WERI-Rb-1 (cell line): ENCODE measurements at places on chromosomes 1 and 21.
A peak's percentile ranks its signal among the peaks of the same experiment; 100 is the strongest.

DNA sequence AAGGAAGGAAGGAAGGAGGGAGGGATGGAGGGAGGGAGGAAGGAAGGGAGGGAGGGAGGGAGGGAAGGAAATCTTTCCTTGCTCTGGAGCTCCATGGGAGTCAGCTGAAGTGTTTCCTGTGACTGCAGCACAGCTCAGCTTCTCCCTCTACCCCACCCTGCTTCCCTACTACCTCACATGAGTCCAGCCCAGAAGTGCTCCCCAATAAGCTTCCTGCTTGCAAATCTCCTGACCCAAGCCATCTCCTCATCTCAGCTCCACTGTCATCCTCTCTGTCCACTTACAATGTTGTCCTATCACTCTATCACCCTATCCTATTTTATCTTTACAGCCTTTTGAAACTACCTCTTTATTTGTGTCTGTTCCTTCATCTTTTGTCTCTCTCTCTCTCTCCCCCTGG, 52.9 kb upstream of the SSBP3 start:
- no peak for DNase-seq

- DNase-seq: no peak
These were observed 122.7 kb downstream of the MATN1 start for GRCh38 chr1:30600706-30601105.

DNA sequence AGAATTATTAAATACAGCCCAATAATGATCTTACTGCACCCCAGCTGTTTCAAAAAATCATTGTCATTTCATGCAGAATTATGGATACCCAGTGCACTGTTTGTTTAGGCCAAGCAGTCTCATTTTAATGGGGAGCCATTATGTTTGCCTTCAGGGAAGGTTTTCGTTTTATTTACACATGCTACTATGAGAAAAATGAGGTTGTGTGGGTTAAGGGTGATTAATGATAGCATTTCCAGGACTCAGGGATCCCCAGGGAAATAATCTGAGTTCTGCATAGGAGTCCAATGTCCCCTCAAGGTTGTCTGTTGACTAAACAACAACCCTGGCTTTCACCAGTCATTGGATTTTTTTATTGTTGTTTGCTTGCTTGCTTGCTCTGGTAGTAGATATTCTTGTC, 71.0 kb upstream of the ZP4 start:
- DNase-seq: no peak

DNA sequence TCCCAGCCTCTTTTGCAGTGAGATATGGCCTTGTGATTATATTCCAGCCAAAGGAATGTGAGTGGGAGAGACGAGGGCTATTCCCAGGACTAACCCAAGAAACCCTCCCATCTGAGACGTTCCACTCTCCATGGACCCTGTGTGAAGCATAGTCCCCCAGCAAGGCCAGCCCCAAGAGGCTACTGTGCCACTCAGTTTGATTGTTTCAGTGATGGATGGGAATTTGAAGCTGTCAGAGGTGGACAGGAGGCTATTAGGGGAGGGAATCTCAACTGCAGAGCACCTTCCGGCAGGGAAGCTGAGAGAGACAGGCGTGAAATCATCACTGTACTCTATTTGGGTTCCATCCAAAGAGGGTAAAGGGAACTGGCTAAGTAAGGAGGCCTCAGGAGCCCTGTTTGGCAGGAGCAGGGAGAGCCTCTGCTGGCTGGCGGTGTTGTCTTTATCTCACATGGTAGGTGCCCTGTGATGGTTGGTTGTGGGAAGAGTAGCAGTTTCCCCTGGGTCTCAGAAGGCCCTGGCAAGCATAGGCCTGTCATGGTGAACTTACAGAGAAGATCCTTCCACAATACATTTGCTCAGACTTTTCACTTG, 3.4 kb upstream of the TEX35 start:
- DNase-seq: no peak

- peak; percentile 54 for DNase-seq
These were observed 10.0 kb downstream of the MYBPHL start for GRCh38 chr1:109296782-109297181.

GRCh38 chr1:27464926-27465647, 24.9 kb downstream of the WASF2 start:
- no peak for DNase-seq

GRCh38 chr1:165235777-165236291, 120.7 kb downstream of the LMX1A start:
- peak; percentile 86 for DNase-seq

- DNase-seq: peak; percentile 27
These were observed 32.9 kb upstream of the UTS2 start for GRCh38 chr1:7885513-7886404.

DNA sequence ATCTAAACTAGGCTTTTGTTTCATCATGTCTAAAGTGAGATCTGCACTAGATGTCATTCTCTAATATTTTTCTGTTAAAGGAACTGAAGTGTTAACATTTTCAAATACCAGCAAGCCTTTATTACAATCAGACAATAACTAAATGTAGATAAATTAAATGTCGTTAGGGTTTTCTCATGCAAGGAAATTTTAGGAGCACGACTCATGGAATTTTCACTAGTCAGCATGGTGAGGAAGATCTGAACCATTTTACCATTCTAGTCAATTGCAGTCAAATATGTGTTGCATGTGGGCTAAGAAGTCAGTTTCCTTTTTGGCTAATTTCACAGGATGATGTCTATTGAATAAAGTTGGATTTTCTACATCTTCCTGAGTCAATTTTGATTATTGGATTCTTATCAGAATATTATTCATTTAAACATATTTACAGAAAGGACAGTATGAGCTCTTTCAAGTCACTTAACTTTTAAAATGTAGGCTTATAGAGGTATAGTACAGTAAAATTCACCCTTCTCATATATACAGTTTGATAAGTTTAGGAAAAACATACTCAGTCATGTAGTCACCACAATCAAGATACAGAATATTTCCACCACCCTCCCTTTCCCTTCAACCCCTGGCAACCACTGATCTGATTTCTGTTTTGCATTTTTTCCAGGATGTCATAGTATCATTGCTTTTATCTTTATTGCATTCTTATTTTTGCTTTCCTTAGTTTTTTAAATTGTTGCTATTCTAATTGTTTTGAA, 9.2 kb downstream of the GCSAML start:
- no peak for DNase-seq

DNA sequence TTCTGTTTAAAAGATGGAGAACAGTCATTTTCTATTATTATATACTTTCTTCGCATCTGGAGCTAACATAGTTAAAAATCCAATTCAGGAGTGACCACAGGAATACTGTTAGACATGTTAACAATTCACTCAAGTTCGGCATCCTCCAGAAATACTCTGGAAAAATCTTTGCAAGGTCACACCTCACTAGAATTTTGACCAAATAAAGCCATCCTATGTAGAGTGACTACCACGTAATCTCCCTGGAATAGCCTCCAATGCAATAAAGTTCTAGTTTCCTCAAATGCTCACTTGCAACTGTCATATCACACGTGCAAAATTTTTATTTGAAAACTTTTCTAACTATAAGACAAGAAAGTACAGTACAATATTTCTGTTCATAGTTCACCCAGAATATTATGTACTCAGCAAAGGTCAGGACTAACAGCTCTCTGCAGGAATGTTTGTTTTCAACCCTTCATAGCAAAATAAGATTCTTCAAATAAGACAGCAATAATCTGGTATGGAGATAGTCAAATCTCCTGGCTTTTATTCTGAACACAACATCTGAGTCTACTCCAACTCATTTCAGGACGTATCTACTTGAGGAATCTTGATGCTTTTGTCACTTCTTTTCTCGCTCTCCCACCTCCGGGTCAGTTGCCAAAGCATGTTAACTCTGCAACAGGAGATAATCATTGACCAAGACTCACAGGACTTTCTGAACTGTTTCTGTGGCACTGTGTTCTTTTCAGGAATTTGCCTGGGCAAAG, 82.6 kb downstream of the GDAP2 start:
- no peak for DNase-seq

DNA sequence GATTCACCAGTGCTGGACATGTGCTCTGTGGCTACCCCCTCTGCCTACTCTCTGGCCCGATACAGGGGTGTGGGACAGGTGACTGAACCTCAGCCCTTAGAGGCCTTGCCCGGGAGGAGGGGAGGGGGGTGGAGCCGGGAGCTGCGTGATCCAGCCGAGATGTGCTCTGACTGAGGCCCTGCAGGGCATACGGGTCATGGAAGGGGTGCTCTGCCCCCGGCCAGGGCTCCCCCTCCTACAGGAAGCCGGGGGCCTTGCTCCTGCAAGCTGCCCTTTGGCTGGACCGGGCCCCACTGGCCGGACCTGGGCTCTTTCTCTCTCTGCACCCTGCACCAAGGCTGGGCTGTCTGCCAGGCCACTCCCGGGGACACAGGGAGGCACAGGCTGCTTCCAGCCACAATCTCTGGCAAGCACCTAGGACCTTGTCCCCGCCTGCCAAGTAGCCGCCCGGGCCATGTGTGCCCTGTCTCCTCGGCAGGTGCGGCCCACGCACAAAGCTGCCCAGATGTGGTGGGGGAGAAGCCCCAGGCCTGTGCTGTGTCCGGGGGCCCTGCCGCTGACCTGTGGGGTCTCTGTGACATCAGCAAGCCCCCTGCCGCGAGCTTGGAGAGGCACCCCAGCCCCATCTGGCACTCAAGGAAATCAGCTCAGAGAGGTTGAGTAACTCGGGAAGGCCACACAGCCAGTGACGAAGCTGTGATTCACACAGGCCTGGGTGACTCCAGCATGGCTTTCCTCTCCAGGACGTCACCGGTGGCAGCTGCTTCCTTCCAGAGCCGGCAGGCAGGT, 1.5 kb downstream of the SCNN1D start:
- no peak for DNase-seq

- no peak for DNase-seq
These were observed 459.9 kb upstream of the NFIA start for GRCh38 chr1:60622486-60622885.

GRCh38 chr1:147723691-147724323, 36.6 kb downstream of the GJA5 start:
- peak; percentile 91 for DNase-seq

DNA sequence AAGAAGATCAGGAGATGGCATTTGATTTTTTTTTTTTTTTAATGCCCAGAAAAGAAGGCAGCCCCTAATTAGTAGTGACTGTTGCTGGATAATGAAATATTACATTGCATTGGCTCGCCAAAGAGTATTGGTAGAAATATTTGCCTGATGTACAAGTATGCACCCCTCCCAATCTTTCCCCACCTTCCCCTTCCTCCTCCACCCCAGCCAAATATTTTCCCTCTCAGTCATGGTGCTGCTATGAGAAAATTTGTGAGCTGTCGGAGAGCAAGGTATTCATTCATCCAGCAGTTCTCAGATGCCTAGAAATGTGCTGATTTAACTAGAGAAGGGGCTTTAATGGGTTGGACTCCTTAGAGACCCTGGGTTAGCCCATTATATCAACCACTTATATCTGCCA, 50.5 kb upstream of the IKBKE start:
- DNase-seq: no peak

DNA sequence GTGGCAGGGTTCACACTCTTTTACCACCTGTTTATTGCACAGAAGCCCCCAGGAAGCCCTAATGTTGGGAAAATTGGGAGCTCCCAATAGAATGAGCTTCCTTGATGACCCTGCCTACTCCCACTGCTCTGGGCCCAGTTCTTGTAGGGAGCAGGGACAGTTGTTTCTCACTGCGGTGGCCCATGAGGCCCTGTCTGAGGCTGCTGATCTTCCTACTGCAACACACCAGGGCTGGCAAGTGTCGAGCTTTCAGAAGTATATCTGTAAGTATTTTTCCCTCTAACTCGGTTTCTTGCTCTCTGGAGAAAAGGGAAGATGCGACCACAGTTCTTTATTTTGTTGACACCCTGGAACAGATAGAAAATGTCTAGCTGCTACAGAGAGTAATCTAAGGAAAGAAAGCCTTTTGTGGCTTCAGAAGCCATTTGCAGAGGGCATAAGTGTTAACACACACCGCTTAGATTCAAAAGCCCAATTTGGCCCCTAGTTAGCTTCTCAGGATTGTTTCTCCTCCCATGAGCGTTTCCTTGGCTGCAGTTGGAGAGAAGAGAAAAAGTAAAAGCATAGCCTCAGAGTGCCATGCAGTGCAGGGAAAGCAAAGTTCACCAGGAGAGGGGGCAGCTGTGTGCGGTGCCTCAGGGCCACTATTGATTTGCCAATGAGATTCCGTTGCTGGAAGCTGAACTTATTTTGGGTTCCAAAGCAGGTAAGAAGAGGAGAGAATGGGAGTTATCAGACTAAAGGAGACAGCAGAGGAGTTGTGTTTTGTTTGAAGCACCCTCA, 102.6 kb downstream of the SELENOF start:
- no peak for DNase-seq

- DNase-seq: no peak
These were observed 101.9 kb downstream of the PLPP3 start for GRCh38 chr1:56477164-56478111.

DNA sequence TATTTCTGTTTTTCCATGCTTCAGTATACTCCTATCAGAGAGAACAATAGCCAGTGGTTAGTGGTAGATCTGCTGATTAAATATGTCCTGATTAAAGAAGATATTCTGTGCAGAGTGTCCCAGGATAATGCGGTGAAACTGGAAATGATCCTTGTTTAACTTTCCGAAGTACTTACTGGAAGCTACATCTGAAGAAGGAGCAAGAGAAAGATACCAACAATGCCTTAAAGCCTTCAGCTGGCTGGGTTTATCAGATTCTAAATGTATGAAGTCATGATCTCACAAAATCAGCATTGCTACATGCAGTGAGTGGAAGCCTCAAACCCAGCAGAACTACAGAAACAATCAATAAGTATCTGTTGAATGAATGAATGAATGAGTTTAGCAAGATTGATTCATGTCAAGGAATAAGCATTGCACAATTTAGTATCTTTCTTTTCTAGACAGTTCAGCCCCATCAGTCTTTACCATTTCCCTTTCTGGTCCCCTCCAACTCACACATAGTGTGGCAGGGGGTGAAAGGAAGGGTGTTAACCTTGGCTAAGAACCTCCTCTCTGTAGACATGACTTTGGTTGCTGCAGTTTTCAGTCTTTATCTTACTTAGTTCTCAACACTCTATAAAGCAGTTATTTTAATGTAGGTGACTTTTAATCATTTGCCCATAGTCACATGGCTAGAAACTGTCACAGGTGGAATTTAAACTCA, 24.7 kb upstream of the DNASE2B start:
- DNase-seq: no peak

DNA sequence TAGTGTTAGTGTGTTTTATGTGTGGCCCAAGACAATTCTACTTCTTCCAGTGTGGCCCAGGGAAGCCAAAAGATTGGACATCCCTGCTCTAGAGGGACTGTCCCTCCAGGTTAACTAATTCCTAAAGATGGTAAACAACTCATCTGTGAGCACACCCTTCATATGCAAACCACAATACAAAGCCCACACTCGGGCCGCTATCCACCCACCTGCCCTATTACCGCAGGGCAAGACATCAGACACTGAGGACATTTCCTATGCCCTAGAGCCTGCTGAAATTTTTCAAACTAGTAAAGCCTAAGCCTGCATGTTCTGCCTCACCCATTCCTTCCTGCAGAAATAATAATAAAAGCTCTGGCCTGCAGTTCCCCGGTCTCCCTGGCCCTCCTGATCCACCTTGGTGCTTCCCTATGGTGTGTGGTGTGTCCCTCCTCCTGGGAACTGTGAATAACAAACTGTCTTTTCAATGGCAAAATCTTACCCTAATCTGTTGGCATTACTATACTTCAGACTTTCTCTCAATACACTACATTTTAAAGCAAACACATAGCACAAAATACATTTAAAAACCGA, 39.3 kb upstream of the NTPCR start:
- no peak for DNase-seq
